ENCODE measurements at places on chromosomes 13 and 19. TPM values are rescaled to one million over a fixed set of nuclear protein-coding genes. Genes with fewer than 3 reads are reported as not detected.

The CLEC4M gene
- total RNA-seq: not detected

GRCh38 chr13:45943120-45943519, 91.6 kb upstream of the SIAH3 start:
- DNase-seq: no peak

DNA sequence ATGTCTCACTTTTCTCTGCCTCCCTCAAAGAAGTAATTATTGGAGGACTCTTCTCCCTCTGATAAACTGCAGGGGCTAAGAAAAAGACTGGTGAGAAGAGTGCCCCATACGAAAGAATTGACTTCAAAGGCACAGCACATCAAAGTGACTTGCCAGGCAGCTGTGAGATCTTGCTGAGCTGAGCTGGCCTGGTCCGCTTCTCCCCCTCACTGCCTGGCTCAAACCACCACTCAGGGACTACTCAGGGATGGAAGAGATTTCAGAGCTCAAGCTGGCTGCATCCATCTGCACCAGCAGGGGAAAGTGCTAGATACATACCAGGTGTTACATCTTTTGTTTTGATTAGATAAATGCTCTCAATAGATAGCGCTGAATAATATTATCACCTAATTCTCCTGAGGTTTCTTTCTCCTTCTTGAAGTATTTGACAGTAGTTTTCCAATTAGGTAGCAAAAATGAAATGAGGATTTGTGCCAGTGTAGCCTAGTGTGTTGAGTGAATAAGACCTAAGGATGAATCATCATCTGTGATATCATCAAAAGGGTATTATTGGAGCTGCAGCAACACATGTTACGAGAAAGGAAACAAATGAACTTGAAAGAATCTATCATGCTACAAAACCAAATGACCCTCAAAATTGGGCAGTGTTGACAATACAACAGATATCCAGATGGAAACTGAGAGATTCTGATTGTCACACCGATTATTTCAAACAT, 379.8 kb downstream of the TBC1D4 start:
- DNase-seq: no peak

DNA sequence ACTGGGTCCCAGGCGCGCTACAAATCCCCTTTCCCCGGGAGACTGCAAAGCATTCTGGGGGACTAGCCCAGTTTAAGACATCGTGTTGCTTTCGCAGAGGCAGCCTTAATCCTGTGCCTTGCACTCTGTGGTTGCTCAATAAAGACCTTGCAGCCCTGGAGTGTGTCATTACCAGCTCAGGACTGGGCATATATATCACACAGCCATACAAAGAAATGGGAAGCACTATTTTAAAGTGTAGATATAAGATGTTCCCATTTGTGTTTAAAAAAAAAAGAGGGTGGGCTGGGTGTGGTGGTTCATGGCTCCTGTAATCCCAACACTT, 11.1 kb downstream of the NAPA start:
- no peak for DNase-seq

All from activated CD4-positive, alpha-beta memory T cell treated with anti-CD3 and anti-CD28 coated beads, Interleukin-2, amount 10 ng/mL, durations not matched to agents 7 days and 5 days (primary cell).